ENCODE measurements at places on chromosomes 11 and 22.

GRCh38 chr11:35853971-35854370 lies 89.9 kb upstream of the LDLRAD3 start:
- DNase-seq, result no peak

DNA sequence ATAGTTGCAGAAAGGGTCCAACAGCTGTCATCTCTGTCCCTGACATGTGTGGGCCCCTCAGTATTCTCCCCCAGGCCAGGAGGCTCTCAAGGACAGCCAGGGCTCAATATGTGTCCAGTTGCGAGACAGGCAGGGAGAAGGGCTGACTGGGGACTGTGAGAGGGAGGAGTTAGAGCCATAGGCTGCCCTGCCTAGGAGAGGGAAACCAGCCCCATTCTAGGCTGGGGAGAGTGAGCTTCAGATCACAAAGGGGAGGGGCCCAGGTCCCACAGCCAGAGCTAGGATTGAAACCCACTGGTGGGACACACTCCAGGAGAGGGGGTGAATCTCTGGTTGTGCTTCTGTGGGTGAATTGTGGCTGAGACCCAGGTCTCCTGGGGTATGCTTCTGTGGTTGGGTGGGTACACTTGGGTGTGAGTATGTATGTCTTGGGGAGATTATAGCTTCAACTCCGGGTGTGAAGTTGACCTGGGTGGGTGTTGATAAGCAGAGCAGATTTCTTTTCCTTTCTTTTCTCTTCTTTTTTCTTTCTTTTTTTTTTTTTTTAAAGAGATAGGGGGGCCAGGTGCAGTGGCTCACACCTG lies 2.1 kb upstream of the CARNS1 start:
- no peak for DNase-seq

DNA sequence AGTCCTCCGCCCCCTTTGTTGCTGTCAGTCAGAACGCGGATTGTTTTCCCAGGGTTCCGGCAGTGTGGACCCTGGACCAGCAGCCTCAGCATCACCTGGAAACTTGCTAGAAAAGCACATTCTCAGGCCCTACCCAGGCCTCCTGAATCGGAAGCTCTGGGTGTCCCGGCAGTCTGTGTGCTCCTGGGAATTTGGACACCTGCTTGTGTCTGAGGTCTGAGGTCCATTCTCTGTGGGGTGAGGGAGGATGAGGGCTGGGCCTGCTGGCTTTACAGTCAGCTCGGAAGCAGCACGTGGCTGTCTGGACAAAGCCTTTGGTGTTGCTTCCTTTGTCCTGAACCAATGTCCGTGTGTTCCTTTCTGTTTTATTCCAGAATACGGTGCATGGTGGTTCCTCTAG lies 299.7 kb downstream of the TBC1D22A start:
- no peak for DNase-seq

- DNase-seq, result no peak
These were observed 1.5 kb downstream of the LTBP3 start for GRCh38 chr11:65556470-65557279.

GRCh38 chr11:70175236-70175698 lies 27.8 kb upstream of the FADD start:
- no peak for DNase-seq

- DNase-seq, result no peak
These were observed 34.3 kb downstream of the TSPAN18 start for GRCh38 chr11:44760917-44761550.

GRCh38 chr22:36870250-36870649 lies 9.4 kb downstream of the NCF4 start:
- DNase-seq, result no peak

GRCh38 chr11:33819278-33820035 lies 45.1 kb upstream of the FBXO3 start:
- DNase-seq, result no peak

- DNase-seq, result no peak
These were observed 53.1 kb upstream of the GRK2 start for GRCh38 chr11:67213178-67213621.

- no peak for DNase-seq
These were observed 906.3 kb downstream of the DLG2 start for GRCh38 chr11:84720706-84721402.

GRCh38 chr11:67240576-67241389 lies 25.5 kb upstream of the GRK2 start:
- peak; percentile 66 for DNase-seq

DNA sequence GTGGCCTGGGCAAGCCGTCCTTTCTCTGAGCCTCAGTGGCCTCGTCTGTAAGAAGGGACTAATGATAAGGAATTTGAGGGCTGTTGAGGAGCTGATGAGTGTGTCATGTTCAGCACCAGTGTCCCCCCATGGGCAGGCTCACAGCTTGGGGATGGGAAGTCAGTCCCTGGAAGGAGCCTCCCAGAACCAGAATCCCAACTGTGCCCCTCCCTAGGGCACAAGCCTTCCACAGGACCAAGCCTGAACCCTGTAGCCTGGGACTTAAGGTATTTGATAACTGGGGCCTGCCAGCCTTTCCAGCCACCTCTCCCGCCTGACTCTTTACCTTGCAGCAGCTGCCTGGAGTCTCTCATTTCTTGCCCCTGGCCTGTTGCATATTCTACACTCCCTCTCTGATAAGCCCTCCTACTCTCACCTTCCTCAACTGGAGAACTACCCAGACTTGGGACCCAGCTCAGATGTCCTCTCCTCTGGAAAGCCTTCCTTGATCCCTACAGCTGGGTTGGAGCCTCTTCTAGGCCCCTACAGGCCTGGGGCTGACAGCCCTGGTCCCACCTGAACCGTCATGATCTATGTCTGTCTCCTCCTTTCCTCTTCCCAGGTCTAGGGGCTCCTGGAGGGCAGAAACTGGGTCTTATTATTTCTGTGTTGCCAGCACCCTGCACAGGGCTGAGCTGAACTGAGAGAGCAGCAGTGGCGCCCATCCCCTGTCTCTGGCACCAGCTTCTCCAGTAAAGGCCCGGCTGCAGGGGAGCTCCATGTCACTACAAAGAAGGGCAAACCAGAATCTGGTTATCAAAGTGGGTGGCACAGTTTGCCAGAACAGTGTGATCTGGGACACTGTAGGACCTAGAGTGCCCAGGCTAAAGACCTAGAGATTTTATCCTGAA lies 1.6 kb downstream of the P2RY2 start:
- no peak for DNase-seq

DNA sequence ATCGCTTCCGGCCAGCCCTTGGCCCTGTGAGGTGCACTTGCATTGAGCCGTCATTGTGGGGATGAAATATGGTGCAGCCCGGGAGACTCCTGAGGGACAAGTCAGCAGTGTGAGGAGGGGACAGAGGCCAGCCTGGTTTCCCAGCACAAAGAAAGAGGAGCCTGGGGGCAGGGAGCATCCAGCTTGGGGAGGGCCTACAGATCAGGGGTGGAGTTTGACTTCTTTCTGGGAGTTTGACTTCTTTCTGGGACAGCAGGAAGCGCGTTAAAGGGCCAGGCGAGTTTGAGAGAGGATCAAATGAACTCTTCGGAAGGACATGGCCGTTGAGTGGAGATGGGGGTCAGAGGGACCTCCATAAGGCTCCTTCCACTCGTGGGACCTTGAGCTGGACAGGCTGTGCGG lies 91.9 kb downstream of the LRRC32 start:
- DNase-seq, result no peak

DNA sequence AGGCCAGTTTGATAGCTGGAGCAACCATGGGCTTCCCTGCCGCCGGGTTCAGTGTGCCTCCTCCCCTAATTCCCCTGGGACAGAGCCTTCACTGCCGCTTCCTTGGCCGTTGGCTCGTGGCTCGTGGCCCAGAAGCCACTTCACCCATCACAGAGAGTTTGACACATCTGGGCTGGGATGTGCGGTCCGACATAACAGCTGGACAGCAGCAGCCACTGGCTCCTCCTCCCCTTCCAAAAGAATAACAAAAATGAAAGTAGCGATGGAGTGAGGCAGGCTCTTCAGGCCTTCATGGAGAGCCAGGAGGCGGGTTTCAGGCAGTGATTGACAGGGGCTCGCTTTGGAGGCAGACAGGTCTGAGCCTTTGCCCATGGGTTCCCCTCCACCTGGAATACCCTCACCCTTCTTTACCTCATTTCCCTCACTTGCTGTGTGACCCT lies 8.2 kb downstream of the CREB3L1 start:
- DNase-seq, result no peak

DNA sequence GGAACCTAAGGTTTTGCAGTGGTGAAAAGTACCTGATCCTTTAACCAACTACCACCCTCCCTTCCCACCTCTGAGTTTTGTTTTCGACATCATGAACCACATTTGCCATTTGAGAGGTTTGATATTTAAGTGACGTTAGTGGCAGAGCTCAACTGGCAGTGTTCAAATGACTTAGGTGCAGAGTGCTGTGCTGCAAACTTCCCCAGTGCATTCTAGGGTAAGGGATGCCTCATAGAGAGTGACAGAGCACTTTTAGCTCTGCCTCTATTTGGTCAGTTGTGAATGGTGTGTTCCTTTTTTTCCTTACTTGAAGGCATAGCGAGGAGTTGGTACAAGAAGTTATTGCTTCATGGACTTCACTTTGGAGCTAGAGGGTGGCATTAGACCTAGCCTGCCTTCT lies 9.4 kb downstream of the BMAL1 start:
- no peak for DNase-seq

- no peak for DNase-seq
These were observed 20.9 kb downstream of the TSKU start for GRCh38 chr11:76803811-76804600.

- DNase-seq, result no peak
These were observed 4.4 kb upstream of the FBXO3 start for GRCh38 chr11:33778675-33779074.

DNA sequence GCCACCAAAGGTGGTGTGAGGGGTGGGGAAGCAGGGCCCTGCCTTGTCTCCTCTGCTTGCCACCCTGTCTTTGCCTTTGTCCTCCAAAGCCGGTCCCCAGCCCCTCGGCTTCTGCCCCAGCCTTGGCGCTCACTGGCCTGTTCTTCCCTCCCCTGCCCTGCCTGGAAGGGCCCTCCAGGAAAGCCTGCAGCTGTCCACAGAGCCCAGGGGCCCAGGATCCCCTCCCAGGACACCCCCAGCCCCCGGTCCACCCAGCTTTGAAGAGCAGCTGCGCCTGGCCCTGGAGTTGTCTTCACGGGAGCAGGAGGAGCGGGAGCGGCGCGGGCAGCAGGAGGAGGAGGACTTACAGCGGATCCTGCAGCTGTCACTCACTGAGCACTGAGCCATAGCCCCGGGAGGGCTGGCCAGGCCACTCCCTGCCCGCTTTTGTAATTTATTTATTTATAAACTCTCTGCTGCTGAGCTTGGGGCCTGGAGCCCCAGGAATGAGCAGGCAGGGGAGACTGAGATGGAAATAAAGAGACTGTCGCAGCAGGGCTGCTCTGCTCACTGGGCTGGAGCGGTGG lies 1.3 kb upstream of the SSH3 start:
- DNase-seq, result no peak

- no peak for DNase-seq
These were observed 4.9 kb downstream of the SBF2 start for GRCh38 chr11:10288881-10289764.

- no peak for DNase-seq
These were observed 40.1 kb upstream of the CARD18 start for GRCh38 chr11:105179542-105180278.

GRCh38 chr11:19957294-19957943 lies 202.9 kb downstream of the DBX1 start:
- no peak for DNase-seq

DNA sequence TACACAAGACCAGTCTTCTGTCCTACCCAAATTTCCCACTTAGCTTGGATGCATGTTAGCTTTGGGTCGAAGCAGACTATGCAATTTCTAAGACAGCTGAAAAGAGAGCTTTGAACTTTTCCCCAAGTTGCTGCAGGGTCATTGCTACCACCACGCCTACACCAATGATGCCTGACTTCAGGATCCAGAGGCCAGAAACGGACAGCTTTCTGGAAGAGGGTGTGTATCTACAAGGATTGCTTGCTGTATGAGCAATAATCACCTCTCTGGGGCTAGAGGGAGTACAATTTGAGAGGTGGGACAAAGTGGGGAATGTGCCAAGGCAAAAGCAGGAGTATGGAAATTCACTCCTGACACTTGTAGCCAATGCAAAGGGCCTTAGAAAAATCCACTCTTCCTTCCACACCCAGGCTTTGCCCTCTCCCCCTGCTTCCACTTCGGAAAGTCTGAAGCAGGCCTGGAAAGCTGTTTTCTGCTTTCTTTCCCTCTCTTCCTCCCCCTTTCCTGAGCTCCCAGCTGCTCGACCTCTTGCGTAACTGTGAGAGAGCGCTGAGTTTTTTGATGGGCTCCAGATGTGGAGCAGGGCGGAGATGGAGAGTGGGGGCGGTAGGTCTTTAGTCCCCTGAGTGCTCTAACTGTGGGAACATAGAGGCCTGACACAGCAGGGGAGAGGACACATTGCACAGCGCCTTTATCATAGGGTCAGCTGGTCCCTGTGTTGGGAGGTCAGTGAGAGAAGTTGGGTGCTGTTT lies 2.1 kb upstream of the PHLDB1 start:
- DNase-seq, result no peak

DNA sequence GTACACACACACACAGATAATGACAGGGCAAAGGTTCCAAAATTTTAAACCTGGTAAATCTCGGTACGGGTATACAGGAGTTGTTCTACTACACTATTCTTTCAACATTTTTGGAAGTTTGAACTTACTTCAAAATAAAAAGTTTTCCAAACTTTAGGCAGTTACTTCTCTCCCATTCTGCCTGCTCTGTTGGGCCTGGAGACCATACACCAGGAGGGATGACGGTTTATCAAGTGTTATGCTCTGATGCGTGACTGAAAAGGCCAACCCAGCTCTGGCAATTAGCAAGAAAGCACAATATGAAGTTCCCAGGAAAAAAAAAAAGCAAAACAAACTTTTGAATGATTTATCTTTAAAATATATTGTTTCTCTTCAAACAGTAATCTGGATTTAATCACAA lies 969 bp downstream of the SERPIND1 start:
- no peak for DNase-seq

DNA sequence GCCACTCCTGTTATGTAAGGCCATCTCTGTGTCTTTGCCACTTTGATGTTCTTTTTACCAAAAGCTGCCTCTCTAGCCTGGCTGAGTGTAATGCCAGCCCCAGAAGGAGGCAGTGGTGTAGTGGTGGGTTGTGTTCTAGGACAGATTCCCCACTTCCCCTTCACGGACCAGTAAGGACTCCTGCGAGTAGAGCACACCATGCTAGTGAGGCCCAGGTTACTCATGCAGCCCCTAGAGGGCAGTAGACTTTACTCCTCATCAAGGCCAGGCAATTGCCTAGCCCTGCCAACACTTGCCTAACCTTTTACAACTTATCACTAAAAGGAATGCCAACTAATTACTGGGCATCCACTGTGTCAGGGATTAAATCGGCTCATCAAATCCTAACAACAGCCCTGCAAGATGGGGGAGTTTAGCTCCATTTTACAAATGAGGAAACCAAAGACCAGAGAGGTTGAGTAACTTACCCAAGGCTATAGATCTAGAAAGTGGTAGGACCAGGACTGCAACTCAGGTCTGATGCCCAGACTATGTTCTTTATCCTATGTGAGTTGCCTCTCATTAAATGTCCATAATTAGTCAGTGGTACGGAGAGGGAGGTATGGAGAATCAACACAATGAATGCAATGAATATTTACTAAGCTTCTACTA lies 75.3 kb downstream of the APIP start:
- peak; percentile 39 for DNase-seq

- no peak for DNase-seq
These were observed 387.1 kb downstream of the SOX6 start for GRCh38 chr11:15969281-15969680.

GRCh38 chr22:48382197-48382596 lies 1445.5 kb downstream of the BRD1 start:
- no peak for DNase-seq

- no peak for DNase-seq
These were observed 28.6 kb upstream of the YPEL1 start for GRCh38 chr22:21764038-21764804.
